ENCODE measurements at places on chromosomes 1 and 21.

GRCh38 chr1:171217658-171218443, 30.4 kb upstream of the FMO1 start:
- DNase-seq = no peak

DNA sequence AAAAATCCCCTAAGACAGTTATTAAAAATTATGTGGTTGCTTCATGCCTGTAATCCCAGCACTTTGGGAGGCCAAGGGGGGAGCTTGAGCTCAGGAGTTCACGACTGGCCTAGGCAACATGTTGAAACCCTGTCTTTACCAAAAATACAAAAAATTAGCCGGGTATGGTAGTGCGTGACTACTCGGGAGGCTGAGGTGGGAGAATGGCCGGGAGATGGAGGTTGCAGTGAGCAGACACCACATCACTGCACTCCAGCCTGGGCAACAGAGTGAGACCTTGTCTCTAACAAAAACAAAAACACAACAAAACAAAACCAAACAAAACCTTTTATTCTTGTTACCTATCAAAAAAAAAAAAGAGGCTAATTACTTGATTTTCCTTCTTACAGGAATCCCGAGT, 2.1 kb downstream of the ELK4 start:
- peak; percentile 4 for DNase-seq

- no peak for DNase-seq
Measured at GRCh38 chr1:111758373-111758772, 2.7 kb downstream of the DDX20 start.

DNA sequence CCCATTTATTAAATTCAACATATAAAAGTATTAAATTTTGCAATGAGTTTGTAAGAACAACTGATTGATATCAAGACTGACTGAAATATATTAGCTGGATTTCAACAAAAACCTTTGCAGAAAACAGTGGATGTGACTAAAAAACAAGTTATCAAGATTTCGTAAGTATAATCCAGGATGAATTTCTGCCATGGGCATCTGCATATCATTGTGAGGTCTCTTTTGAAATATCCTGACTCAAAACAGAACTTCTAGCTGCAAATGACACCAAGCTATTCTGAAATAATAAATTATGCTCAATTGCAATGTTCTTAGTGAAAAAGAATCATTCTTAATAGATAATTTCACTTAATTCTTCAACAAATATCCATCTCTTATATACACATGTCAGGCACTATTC, 52.6 kb downstream of the CD34 start:
- no peak for DNase-seq

DNA sequence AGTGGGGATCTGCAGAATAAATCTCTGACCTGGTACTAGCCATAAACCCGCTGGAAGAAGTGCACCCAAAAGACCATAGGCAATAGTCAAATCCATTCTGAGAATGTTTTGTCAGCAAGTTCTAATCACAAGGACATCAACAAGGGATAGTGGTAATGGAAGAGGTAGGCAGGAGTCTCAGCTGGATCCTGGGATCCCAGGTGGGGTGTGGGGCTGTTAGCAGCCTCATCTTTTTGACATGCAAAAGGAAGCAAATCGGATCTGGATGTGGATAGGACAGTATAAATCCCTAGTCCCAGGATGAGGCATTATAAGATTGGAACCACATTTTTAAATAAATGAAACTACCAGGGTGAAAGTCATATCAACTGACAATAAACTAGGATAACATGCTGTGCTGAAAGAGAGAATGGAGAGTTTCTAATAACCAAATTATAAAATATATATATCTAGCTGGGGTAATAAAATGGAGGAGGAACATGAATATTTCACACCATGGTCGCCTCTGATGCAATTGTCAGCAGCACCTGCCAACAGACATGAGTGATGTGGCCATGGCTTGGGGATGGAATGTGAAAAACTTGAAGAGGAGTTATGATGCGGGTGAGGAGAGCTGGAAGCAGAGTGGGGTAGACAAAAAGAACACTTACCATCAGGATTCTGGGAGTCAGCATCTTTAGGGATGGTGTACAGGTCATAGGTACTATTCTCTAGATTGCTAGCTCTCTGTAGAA, 23.7 kb upstream of the PEX19 start:
- no peak for DNase-seq

DNA sequence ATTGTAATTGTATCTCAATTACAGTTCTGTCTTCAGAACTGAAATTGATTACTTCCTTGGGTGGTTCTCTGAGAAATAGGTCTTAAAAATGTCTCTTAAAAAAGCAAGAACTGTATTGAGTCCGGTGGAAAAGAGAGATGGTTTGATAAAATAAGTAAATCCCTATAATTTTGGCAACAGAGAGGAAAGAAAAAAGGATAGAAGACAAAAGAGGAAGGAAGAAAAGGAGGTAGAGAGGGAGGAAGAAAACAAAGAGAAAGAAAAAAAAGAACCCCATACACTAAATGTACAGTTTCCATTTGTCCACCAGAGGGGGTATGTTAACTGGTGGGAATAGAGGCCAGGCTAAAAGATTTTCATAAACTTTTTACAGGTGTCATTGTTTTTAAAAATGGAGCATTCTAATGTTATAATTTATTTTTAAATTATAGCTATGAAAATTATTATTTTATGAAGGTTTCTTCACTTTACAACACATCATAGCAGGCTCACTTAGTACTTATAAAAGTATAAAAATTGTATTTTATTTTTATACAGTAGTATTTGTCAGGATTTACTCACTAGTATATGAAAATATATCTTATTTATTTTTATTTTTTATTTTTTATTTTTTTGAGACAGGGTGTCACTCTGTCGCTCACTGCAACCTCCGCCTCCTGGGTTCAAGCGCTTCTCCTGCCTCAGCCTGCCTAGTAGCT, 2.1 kb upstream of the UBE2T start:
- DNase-seq = no peak

GRCh38 chr1:232940262-232940661, 10.1 kb upstream of the NTPCR start:
- DNase-seq = no peak

GRCh38 chr1:31423418-31423947, 10.5 kb downstream of the SERINC2 start:
- DNase-seq = no peak

- no peak for DNase-seq
Measured at GRCh38 chr1:71228241-71228640, 147.4 kb upstream of the ZRANB2 start.

DNA sequence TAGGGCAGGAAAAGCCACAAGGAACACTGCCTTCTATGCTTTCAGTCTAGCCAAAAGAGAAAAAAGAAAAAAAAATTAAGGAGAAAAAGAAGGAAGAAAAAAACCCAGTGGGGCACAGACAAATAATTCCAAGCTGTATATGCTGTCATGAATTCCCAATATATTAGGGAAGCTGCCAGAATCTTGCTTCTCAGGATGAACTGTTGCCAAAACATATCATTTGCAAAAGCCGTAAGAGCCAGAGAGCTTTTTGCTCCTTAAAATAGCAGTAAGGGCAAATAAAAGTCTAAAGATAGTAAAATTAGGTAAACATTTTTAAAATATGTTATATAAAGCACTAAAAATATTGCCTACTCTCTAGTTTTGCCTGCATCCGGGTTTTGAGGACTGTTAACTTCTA, 52.1 kb downstream of the PGM1 start:
- DNase-seq = no peak

DNA sequence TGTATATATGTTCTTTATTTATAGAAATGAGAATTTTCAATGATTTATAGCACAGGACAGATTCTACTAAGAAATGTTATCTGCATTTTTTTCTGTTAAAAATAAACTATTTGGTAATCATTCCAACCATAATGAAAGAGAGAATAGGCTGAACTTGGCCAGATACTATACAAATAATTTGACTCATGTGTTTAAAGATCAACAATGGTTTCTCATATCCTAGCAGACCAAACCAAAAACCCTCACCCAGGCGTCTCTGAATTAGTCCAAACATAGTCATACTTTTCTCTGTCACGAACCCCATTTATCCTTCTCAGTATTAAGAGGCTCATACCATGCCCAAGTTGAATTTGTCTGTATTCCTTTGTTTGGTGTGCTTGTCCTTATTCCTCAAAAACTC, 40.3 kb downstream of the RPE65 start:
- DNase-seq = no peak

GRCh38 chr1:43573066-43573800, 42.5 kb downstream of the PTPRF start:
- no peak for DNase-seq

DNA sequence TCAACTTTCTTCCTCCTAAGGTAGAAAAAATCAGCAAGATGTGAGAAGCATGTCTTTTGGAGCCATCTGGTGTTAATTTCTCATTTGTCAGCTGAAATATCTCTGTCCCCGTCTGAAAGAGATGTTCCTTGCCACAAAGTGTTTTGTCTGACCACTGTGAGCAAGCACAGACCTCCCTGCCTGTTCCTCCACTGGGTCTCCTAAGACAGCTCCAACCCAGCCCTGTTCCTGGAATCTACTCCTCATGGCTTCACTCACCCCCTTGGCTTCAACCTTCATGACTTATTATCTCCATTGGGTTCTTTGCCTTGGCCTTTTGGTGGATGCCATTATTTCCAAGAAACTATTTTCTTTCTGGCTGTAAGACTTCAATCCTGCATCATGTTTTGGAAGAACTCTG, 65.7 kb upstream of the CACHD1 start:
- no peak for DNase-seq

DNA sequence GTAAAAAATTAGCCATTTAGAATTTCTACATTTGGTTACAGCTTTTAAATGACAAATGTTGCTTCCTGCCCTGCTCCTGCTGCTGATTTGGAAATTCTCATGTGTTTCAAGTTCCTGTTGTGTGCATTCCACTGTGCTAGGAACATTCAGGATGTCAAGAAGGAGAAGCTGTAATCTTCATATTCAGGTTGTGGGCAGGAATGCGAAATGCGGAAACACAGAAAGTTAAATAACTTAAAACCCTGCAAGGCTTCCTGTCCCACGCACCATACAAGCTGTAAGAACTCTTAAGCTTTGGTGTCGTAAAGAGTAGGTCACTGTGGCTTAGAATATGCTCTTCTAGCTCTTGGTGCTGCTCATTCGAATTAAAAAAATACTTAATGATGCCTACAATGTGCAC, 52.6 kb downstream of the S100B start:
- DNase-seq = no peak

- DNase-seq = no peak
Measured at GRCh38 chr1:1358433-1359271, at the start of gene MXRA8. MXRA8 (minus strand) TSS chr1:1358555; CDS start chr1:1358504, 51 bp downstream.

GRCh38 chr21:45643021-45643980, at the start of gene PCBP3:
PCBP3 (plus strand) TSS chr21:45643725; CDS start chr21:45850086, 206,361 bp downstream.
- DNase-seq = peak; percentile 99

GRCh38 chr1:214247501-214248041, 33.4 kb upstream of the SMYD2 start:
- no peak for DNase-seq

DNA sequence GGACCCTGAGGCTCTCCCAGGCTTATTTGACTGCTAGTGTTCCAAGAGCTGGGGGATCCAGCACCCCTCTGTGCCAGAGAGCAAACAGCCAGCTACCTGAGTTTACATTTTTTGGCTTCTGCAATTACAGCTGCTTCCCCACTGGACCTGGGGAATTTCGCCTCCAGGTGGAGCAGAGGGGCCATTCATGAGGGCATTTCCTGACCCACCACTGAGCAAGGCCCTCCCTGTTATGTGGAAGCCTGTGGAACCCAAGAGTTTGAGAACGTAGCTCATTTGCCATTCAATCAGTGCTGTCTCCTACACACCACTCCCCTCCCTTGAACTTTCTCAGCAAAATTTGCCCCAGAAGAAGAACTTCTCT, 42.7 kb upstream of the TMEM51 start:
- no peak for DNase-seq

DNA sequence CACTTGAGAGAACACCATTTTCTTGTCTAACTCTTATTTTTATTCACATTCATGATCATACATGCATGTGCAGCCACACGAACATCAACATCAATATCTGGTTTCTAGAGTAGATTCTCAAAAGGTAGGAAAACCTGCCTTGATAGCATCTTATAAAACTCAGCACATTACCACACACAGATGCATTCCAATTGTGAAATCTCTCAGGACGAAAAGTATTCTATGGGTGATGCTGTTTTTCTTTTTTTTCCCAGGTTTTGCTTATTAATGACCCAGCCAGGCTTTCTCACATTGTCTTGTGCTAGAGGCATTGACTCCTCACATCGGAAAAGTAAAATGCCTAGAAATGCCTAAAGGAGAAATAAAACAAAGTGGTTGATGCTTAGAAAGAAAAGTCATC, 562.8 kb downstream of the KIF26B start:
- DNase-seq = no peak

DNA sequence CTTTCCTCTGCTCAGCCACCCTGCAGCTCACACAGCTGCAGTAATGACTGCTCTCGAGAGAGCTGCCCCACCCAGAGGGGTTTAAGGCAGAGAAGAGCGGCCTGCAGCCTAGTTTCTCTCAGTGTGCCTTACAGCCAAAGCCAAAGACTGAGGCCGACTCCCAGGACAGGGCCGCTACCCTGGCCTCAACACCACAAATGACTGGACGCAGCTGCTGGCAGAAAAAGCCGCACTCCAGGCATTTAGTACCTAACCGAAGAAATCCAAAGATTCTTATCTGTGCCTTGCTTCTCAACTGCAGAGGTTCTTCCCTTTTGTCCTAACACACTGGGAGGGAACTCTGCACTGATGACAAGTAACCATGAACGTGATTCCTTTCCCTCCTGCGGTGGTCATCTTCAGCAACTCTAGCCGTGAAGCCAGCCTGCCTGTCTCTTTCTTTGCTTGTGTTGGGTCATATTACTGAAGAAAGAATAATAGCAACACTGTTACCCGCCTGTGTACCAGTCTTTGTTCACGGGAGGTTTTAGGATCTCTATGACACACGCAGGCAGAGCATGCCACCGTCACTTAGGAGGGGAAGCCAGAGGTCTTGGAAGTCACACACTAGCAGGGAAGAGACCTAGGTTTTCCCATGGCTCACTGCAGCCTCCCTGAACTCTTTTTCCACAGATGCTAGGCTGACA, 202.7 kb downstream of the RHOU start:
- DNase-seq = no peak

DNA sequence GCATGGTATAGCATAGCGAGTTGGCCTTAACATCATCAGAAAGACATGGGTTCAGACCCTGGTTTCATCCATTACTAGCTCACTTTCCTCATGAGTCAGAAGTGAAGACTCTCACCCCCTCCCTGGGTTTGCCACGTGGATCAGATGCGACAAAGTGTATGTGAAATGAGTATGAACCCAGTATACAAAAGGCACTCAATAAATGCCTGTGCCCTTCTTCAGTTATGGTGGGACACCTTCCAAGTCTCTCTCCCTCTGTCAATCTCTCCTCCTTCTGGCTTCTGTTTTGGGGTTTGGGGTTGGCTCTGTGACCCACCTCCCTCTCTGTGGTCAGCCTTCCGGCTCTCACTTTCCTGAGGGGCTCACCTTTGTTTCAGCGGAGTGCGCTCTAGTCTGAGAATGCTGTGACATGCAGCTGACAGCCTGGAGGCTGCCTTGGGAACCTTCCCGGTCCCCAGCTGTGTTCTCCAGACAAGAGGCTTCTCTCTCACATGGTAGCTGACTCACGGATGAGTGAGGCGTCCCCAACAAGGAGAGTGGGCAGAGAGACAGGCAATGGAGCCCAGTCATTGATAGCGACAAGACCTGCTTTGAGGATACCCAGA, 155.0 kb upstream of the EDN2 start:
- peak; percentile 74 for DNase-seq
